NCI-H1092 (cell line): ENCODE measurements at places on chromosomes 3 and 15.

GRCh38 chr3:125002414-125003368, 53.1 kb downstream of the HEG1 start:
- DNase-seq = no peak

DNA sequence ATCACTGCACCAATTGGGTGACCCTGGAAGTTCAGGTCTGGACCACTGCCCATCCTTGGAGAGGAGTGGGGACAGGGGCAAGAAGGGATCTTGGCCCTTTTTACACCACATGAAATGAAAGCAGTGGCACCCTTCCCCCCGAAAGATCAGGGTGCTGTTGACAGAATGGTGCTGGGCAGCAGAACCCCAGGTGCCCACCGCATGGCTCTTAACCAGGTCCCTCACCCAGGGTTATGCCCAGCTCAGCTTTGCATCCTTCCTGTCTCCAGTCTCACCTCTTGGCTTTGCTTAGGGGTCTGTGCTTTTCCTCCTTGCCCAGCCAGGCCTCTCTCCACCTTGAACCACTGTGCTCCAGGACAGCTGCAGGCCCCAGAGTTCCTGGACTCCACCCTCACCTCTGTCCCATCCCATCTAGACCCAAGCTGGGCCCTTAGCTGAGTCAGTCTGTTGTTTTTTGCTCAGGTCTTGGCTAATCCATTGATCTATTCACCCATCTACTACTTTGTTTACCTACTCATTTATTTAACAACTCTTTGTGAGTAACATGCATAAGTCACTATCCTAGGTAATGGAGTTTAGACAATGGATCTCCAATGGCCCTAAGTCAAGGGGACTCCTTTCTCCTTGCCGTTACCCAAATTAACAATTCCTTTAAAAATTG, 77.1 kb upstream of the PRR23E start:
- DNase-seq = no peak

DNA sequence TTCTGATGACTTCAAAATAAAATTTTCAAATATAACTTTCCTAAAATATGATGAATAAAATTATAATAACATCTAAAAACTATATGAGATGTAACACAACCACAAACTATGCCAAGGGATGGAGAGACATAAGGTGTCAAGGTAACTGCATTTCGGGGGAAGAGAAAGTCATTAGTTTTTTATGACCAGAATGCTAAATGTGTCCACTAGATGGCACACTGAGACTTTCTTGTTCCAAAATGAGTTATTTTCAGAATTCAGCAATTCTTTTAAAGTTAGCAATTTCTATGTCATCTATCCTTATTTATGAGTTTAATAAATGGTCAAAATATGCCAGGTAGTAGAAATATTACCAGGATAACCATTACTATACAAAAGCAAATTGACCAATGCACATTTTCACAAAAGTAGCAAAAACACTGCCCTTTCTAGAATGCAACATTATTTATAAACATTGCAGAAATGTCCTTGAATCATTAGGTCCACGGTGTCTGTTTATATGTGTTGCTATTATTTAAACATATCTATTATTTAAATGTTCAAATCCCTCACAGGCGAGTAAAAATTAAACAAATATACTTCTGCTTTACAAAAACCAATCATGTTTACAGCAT, 374.2 kb downstream of the PLCL2 start:
- DNase-seq = no peak

DNA sequence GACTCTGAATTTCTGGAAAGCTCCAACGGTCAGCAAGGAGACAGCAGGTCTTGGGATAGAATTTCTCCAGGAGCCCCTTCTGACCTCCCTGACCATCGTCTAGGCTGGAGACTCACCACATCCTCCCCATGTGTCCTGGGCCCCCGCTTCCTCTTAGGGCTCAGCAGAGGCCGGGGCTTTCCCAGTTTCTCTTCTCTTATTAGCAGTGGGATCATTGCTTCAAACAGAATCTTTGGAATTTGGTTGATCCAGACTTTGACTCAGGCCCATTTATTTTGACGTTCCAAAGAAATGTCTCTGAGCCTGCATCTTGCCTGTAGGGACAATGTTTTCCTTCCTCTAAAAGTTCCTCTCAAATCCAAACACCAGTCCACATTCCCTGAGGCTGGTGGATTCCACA, 38.4 kb upstream of the SLC6A6 start:
- no peak for DNase-seq

- DNase-seq = no peak
Measured at GRCh38 chr3:55624238-55624637, 137.1 kb upstream of the WNT5A start.

- DNase-seq = no peak
Measured at GRCh38 chr15:41437448-41437847, 20.6 kb downstream of the RTF1 start.

- no peak for DNase-seq
Measured at GRCh38 chr3:9583792-9584191, 30.2 kb upstream of the LHFPL4 start.

GRCh38 chr3:48478626-48479555, 25.1 kb downstream of the SHISA5 start:
- DNase-seq = no peak

DNA sequence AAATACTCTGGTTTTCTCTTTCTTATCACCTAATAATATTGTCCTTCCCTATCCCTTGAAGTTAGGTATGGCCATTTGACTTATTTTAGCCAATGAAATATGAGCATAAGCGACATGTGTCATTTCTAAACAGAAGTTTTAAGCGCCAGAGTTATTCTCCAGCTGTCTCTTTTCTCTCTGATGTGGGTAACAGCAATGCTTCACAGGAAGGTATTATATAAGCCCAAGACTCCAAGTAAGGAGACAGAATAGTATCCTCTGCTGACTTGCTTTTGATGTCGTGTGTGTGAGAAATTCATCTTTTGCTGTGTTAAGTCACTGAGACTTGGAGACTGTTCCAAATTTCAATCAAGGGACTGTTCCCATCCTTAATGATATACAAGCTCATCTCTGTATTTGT, 224.6 kb upstream of the NECTIN3 start:
- no peak for DNase-seq

DNA sequence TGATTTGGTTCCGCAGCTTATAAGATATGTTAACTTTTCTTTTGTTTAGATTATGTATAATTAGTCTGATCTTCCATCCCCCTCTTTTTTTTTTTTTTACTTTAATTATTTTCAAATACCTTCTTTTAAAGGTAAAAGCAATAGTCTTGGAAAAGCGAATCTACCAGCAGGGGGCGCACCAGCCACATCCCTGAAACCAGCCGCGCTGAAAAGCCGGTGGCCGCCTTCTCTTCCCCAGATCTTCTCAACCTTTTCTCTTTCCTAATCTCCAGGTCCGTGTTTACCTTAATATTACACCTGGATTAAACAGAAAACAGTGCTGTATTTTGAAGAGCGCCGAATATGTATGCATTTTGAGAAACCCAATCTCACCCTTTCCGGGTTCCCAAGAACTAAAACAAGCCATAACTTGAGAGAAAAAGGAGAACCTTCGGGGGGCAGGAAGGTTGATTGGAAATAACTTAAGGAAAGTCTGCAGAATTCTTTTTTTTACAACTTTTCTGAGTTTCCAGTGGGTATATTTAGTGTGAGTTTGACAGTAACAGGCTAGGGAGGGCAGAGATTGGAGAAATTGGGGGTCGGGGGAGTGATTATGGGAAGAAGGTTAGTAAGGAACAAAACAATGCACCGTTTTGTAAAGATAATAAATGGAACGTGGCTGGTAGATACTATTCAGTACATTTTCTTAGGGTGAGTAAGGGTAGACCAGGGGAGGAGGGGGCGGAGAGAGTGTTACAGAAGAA, 2.0 kb upstream of the SOX2 start:
- peak; percentile 33 for DNase-seq
